CD8-positive, alpha-beta memory T cell (primary cell): ENCODE measurements at places on chromosomes 7 and 10. TPM values are rescaled to one million over a fixed set of nuclear protein-coding genes. Genes with fewer than 3 reads are reported as not detected.

GRCh38 chr7:111753968-111754367 lies 191.7 kb upstream of the IMMP2L start:
- DNase-seq = no peak

- no peak for DNase-seq
These were observed 85.8 kb downstream of the CALN1 start for GRCh38 chr7:72326365-72326764.

DNA sequence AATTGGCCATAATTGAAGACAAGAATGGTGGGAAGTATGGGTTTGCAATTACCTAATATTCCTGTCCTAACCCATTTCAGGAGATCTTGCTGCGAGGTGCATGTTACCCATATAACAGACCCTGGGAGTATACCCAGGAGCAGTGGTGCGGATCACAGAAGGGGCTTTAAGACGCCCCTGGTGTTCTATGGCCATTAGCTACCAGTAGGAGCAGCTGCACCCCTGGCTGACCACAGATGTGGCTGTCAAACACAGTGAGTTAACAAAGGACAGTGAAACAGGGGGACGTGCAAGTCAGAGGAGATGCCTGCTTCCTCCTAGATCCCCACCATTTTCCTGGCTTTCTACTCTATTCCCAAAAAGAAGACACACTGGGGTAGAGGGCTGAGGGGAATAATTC lies 25.2 kb downstream of the AOC1 start:
- DNase-seq = no peak

- DNase-seq = no peak
These were observed 101.1 kb downstream of the ELAPOR2 start for GRCh38 chr7:86958380-86958779.

DNA sequence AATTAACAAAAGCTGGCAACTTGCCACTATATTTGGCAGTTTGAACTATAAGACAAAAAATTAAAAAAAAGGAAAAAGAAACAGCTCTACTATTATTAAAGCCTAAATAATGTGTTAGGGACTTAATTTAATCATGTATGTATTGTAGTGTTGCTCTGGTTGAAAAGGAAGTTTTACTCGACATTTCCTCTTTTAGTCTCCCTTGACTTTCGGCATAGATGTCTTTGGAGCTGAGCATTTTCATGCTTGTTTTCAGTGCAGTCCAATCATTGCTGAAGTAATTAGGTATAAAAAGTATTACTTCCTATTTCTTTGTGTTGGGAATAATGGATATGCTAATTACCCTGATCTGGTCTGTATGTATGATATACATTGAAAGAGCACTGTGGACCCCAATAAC lies 216.8 kb upstream of the KLF6 start:
- DNase-seq = no peak

- peak; percentile 51 for DNase-seq
These were observed 67.8 kb upstream of the PDCD4 start for GRCh38 chr10:110803830-110804338.

GRCh38 chr10:18737236-18737635 lies 78.0 kb downstream of the ARL5B start:
- no peak for DNase-seq

DNA sequence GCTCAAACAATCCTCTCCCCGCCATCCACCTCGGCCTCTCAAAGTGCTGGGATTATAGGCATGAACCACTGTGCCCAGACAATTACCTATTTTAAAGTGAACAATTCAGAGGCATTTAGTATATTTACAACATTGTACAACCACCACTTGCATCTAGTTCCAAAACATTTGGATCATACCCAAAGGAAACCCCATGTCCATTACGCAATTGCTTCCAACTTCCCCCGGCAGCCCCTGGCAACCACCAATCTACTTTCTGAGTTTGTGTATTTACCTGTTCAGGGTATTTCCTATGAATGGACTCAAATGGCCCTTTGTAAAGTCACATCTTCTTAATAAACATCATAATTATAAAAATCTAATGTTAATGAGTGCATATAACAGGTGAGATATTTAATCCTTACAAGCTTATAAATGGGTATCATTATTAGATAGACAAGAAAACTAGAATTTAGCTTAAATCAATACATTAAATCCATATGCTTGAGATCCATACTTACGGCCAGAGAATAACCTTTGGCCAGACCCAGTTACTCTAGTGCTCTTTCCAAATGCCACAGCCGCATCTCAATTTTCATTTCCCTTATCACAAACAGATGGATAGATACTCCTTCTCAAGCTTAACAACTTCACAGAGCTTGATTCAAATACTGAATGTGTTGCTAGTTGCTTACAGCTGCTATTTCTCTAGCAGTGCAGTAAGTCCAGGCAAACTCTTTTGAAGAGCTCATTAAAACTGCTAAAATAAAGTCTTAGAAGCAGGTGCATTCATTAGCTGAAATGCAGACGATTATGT lies 133.4 kb upstream of the MKLN1 start:
- DNase-seq = no peak

- no peak for DNase-seq
These were observed 7.8 kb downstream of the CRHR2 start for GRCh38 chr7:30674420-30674819.

- no peak for DNase-seq
These were observed 71.1 kb upstream of the ADGRA1 start for GRCh38 chr10:133016493-133017202.

GRCh38 chr7:4621396-4621795 lies 60.7 kb upstream of the FOXK1 start:
- no peak for DNase-seq

DNA sequence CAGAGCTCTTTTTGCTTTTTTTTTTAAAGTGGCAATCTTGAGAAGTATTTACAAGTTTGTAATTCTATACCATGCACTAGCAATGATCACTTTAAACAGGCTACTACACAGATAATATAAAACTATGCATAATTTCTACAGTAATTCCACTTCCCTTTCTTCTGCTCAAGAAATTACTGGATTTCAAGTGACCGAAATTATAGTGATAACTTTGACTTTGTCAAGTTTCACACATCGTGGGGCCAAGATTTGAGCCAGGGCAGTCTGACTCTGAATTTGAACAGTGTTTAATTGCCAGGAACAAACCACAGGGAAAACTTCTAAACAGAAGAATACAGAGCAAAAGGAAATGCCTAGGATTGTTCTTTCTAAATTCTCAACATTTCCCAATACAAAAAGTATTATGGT lies 288.3 kb upstream of the MKLN1 start:
- no peak for DNase-seq

DNA sequence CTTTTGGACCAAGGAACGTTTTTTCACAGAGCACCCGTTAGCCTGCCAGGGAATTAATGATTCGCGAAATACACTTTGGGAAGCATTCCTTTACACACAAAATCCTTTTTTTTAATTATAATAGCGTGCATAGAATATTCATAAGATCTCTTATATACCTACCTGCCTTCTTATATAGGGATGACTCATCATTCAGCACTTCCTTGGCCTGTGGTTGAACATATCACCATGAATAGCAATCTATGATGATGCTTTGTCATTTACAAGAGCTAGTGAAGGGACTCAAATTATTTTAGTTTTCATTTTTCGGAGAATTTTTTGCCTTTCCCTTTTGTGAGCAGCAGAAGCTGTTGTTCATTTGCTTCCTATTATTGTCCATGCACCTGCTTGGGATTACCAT lies 97.0 kb downstream of the CDH23 start:
- no peak for DNase-seq

GRCh38 chr7:140402178-140402835 lies 1.6 kb upstream of the RAB19 start:
- DNase-seq = no peak

PTF1A gene
- not detected for total RNA-seq

GUSB gene
- 48.1 TPM for total RNA-seq

COL26A1 gene
- total RNA-seq = not detected

SLIT1 gene
- not detected for total RNA-seq

ACTL6B gene
- not detected for total RNA-seq

XRCC2 gene
- 15.8 TPM for total RNA-seq
